ENCODE measurements at places on chromosomes 5 and 9.

- peak; percentile 55 for DNase-seq
Measured at GRCh38 chr5:54867310-54867944, 118.0 kb downstream of the ESM1 start.

DNA sequence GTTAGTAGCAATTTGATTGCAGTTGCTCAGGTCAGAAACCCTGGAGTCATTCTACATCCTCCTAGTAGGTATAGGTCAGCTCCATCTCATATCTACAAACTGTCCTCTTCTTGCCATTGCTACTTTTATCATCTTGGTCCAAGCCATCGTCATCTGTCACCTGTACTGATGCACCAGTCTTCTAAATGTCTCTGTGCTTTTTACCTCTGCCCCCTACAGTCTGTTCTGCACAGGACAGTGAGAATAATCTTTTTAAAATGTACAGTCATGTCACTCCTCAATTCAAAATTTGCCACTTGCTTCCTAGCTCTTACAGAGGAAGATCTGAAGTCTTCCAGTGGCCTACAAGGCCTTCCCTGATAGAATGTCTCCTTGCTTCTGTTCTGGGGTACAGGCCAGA is 6.8 kb downstream of the NNT start:
- peak; percentile 36 for DNase-seq

- DNase-seq: no peak
Measured at GRCh38 chr5:120613729-120614128, 149.6 kb downstream of the PRR16 start.

DNA sequence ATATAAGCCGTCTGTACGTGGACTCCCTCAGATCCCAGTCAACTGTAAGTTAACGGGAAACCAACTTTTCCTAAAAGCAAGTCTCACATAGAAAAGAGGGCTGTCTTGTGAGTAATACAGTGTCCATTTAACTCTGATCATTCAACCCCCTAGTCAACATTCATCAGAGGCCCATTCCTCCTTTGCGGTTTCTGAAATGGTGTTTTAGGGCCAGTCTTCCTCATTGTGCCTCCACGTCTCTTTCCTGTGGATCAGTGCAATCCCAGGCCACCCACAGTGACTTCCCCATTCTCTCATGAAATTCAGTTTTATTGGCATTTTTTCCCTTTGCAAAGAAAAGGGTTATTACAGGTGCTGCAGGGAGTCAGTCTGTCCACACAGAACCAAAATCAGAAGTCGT is 261.8 kb downstream of the NR3C1 start:
- DNase-seq: peak; percentile 62

DNA sequence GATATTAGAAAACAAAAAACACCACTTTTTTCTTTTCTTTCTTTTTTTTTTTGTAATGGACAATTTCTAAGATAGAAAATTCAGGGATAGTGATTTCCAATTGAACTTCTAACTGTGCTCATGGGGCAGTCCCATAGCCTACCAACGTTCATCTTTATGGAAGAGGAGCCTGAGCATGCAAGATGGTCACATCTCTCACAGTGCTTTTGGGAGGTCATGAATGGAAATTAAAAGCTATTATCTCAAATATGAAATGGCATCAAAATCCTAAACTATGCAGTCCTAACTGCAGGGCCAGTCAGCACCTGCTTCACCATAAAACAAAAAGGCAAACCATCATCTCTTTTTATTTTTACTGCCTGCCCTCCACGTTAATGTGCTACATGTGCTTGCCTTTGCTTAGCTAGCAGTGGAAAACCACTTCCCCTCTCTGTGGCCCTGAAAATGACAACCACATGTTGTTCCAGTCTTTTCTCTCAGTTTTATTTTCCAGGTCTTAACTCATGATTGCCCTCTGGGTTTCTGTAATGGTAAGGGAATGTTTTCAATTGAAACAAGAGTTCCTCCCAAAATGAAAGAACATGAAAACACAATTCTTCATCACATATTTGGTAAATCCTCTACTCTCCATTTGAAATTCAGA is 16.7 kb downstream of the IFNB1 start:
- peak; percentile 69 for DNase-seq

- DNase-seq: peak; percentile 15
Measured at GRCh38 chr9:96618209-96619123, 1.2 kb downstream of the CDC14B start.

DNA sequence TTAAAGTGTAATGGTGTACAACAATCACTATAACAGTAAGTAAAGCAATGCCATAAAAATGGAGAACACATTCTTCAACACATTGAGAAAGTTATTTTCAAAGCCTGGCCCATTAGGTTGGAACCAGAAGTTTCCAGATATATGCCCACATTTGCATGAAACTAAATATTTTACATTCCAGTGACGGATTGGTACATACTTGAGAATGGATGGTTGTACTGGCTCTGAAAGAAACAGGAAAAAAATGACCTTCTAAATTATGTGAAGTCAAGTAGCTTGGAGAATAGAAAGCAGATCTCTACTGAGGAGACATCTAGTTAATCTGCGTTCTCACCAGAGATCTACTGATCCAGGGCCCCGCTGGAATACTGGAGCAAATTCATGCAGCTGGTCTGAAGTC is 1037.0 kb downstream of the NR2F1-AS1 start:
- DNase-seq: no peak

- no peak for DNase-seq
Measured at GRCh38 chr9:14883310-14883944, 26.8 kb downstream of the FREM1 start.

- DNase-seq: no peak
Measured at GRCh38 chr9:21974722-21975409, 19.3 kb downstream of the CDKN2A start.

- DNase-seq: peak; percentile 0
Measured at GRCh38 chr9:69785757-69786156, 25.9 kb upstream of the PTAR1 start.

- no peak for DNase-seq
Measured at GRCh38 chr5:30690931-30691330, 502.6 kb upstream of the CDH6 start.

GRCh38 chr9:34558919-34559623 is 30.5 kb downstream of the CNTFR start:
- no peak for DNase-seq

DNA sequence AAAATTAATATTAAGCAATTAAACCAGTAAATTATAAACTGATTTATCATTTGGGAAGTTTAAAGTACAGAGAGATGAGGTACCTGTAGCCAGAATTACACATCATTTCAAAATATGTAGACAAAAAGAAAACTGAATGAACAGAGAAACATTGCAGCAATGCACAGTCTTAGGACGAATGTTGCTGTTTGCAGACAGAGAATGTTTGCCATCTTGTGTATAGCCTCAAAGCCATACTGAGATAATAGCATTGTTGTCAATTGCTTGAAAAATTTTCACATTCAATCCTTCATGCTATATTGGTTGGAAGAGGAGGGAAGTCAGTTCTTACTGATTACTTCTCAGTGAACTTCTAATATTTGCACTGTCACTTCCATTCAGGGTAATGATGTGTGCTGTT is 326.2 kb downstream of the PRR16 start:
- DNase-seq: no peak

DNA sequence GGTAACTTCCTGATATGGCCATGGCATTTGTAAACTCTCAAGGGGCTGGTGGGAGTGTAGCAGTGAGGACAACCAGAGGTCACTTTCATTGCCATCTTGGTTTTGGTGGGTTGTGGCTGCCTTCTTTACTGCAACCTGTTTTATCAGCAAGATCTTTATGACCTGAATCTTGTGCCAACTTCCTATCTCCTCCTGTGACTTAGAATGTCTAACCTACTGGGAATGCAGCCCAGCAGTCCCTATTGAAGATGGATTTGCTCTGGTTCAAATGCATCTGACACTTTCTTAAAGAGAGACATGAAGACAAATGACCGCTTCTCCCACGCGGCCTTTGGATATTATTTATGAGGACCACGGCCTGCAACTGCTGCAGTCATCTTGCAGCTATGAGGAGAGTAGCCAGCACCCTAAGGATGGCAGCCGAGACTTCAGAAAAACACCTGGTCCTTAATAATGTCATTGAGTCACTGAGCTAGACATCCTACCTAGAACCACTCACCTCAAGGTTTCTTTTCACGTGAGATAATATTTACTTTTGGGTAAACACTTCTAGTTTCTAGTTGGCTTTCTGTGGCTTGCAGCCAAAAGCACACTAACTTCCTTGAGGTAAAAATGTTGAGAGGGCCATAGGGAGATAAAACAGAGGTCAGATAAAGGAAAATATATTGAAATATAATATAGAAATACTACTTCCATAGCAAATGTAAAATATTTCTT is 28.2 kb downstream of the CETN3 start:
- peak; percentile 21 for DNase-seq

Data from NB4 (cell line).